HT-29 (cell line): ENCODE measurements at places on chromosomes 7 and 10.

DNA sequence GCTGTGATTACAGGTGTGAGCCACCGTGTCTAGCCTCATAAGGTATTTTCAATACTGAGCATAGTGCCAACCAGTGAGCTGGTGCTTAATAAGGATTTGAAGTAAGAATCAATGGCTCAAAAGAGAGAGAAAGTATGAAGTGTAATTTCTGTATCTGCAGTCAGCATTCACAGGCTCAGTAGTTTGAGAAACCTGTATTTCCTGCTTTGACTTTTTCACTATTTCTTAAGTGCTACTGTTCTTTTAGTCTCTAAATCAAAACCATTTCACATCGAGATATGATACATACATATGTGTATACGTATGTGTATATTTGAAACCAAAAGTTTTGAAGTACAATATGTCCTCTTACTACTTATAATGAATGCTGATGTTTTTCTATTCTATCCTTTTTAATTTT lies 189.9 kb downstream of the PPP1R9A start:
- DNase-seq: no peak

DNA sequence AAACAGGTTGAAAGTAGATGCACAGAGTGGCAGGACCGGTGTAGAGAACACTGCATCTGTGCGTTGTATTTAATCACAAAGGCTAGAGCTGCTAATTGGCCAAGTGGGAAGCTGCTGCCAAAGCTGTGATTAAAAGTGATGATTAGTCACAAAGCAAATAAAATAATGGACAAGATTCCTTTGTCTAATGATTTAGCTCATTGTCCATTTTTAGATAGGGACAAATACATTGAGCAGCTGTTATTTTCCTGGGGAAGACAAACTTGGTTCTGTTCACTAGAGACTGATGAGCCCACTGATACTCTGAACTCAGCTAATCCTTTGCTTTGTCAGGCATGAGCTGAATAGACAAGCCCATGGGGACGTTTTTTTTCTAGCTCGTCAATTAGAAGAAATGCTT lies 19.7 kb downstream of the UBE3C start:
- DNase-seq: peak; percentile 25

DNA sequence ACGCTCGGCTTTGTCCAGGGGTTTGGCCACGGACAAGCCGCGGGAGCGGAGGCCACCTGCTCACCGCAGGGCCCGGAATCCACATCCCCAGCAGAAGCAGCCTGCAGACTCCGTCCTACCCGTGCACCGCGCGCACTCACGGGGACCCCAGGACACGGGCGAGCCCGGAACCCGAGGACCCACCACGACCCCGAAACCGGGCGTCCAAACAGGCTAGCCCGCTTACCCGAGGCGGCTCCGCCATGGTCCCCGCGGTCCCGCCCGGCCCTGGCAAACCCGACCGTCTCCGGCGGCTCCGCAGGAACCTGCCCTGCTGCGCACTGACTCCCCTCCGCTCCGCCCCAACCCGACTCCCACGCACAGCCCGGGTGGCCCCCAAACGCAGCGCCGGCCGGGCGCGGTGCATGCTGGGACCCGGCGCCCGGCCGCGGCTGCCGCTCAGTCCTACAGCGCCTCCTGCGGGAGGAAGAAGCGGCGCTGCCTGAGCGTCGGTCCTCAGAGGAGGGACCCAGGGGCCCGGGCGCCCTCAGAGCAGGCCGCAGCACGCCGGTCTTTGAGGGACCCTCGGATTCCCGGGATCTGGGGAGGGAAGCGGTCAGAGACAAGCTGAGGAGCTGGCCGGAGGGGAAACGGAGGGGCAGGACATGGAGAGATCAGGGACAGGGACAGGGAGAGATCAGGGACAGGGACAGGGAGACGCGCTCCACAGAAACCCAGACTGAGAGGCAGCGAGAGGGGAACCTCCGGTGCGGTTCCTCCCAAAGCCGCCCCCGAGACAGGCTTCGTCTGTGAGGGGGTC lies at the start of gene ZNF786:
TSS of gene ZNF786 (minus strand) at position 322 of the 799 bp plus-strand sequence. CDS start at position 244, 78 bp downstream.
- DNase-seq: peak; percentile 97

GRCh38 chr10:14535457-14536130 lies 204.9 kb upstream of the FRMD4A start:
- DNase-seq: no peak

DNA sequence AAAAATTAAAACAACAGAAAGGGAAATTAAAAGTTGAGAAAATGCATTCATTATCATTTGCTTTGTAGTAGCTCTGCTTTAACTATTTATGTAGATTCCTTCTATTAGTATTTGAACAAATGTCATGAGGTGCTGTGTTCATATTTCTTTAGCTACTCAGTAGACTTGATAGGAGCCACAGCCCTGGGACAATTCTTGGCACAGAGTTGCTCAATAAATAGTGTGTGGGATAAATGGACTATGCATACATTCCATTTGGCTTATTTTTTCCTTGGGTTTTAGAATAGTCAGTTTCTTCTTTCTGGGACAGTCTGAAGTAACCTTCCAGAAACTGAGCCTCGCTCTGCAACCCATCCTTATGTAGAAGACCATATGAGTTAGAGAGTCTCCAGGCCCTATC lies 13.4 kb downstream of the RPP30 start:
- no peak for DNase-seq

GRCh38 chr7:137587326-137587725 lies 243.8 kb upstream of the PTN start:
- DNase-seq: no peak

GRCh38 chr10:71835671-71836595 lies 15.1 kb downstream of the PSAP start:
- DNase-seq: no peak
